GM23338 (cell line): ENCODE measurements at places on chromosomes 7 and 10. TPM values are rescaled to one million over a fixed set of nuclear protein-coding genes. Genes with fewer than 3 reads are reported as not detected.

GRCh38 chr10:60962946-60963345 is 19.0 kb upstream of the RHOBTB1 start:
- no peak overlapping the region for H3K27ac ChIP-seq
- peaks cover 15% of the 10 kb centered on the region for H3K4me1 ChIP-seq
- H3K36me3 ChIP-seq = no peaks in the 10 kb centered on the region
- H3K27me3 ChIP-seq = no peaks in the 10 kb centered on the region
- no peak for DNase-seq
- no peak overlapping the region for H3K4me3 ChIP-seq

- no peak overlapping the region for H3K4me3 ChIP-seq
- peaks cover 2% of the 10 kb centered on the region; the same call in 1 of the 2 replicates for H3K4me1 ChIP-seq
- no peaks in the 10 kb centered on the region for H3K36me3 ChIP-seq
- no peak for DNase-seq
- no peak overlapping the region for H3K27ac ChIP-seq
- H3K27me3 ChIP-seq = no peaks in the 10 kb centered on the region
Measured at GRCh38 chr7:136131304-136131630, 154.1 kb upstream of the MTPN start.

- no peak overlapping the region for H3K27ac ChIP-seq
- H3K27me3 ChIP-seq = peaks cover 98% of the 10 kb centered on the region
- peaks cover 25% of the 10 kb centered on the region; the same call in 1 of the 2 replicates for H3K4me1 ChIP-seq
- no peaks in the 10 kb centered on the region for H3K36me3 ChIP-seq
- no peak overlapping the region for H3K4me3 ChIP-seq
- DNase-seq = no peak
Measured at GRCh38 chr7:27203365-27203953, 3.6 kb upstream of the HOXA13 start.

GRCh38 chr7:122188785-122189184 is 44.7 kb upstream of the AASS start:
- peaks cover 4% of the 10 kb centered on the region; the same call in 1 of the 2 replicates for H3K4me1 ChIP-seq
- H3K36me3 ChIP-seq = peaks cover 4% of the 10 kb centered on the region; the same call in 1 of the 2 replicates
- no peak for DNase-seq
- H3K4me3 ChIP-seq = no peak overlapping the region

DNA sequence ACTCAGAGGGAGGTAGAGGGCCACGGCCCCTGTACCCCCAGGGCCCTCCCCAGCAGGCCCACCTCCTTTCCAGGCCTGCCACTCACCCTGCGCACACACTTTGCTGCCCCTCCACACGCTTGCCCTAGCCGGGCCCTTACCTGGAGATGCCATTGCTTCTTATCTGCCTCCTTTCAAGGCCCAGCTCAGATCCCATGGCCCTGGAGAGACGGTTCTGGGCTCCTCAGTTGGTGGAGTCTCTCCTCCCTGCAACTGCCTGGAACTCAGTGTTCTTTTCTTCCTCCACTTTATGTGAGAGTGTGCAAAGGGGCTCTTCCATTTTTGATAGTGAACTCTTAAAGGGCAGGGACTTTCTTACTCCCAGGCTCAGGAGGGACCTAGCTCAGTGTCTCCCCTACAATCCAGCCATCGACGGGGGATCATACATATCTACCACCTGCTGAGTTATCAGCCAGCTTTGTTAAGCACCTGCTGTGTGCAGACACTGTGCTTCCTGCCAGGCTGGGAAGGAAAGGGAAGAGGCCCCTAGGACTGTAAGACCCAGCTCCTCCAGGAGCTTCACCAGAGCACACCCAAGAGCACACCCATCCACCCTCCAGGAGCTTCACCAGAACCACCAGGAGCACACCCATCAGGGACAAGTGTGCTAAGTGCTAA is 89.3 kb upstream of the MACROH2A2 start:
- no peak overlapping the region for H3K27ac ChIP-seq
- no peak for DNase-seq
- no peaks in the 10 kb centered on the region for H3K4me1 ChIP-seq
- H3K36me3 ChIP-seq = no peaks in the 10 kb centered on the region

- H3K27ac ChIP-seq = no peak overlapping the region
- no peaks in the 10 kb centered on the region for H3K36me3 ChIP-seq
- H3K4me1 ChIP-seq = peaks cover 14% of the 10 kb centered on the region; the same call in 1 of the 2 replicates
- peak overlapping the region; percentile 26; the same call in 1 of the 2 replicates for H3K4me3 ChIP-seq
Measured at GRCh38 chr10:97889461-97890265, 40.0 kb downstream of the GOLGA7B start.

NKX2-3 gene
- total RNA-seq = not detected in 2 replicates

STAG3 gene
- 3.4 and 4.6 TPM in 2 replicates for total RNA-seq

AGAP6 gene
- total RNA-seq = 9.9 and 12.9 TPM in 2 replicates
